ENCODE measurements at places on chromosomes 3 and 15. TPM values are rescaled to one million over a fixed set of nuclear protein-coding genes. Genes with fewer than 3 reads are reported as not detected.

AP3B2 gene
- total RNA-seq, result 1.4 TPM

PRICKLE2 gene
- 45.5 TPM for total RNA-seq

AMOTL2 gene
- total RNA-seq, result 102 TPM

IL17RE gene
- 3.7 TPM for total RNA-seq

RLBP1 gene
- not detected for total RNA-seq

CYP1A2 gene
- total RNA-seq, result 2.8 TPM

FAM3D gene
- total RNA-seq, result not detected

GNAT1 gene
- total RNA-seq, result not detected

ANKRD34C gene
- not detected for total RNA-seq

KCNAB1 gene
- 20.2 TPM for total RNA-seq

FMN1 gene
- 22.1 TPM for total RNA-seq

P2RY13 gene
- 0.67 TPM for total RNA-seq

SCG5 gene
- total RNA-seq, result 10.4 TPM

DNA sequence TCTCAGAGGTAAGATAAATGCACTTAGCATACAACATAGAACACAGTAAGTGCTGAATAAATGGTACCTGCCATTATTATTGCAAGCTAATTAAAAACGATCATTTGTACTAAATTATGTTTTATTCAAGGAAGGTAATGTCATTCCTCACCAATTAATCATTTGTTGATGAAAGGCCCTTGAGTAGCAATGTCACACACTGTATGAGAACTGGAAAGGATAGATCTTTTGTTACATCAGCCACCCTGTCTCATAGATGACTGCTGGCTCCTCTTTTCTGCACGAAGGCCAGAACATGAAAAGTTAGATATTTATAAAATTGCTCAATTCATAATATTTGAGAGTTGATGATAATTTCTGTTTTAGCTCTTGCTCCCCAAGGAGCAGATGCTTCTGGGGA is 415.4 kb downstream of the RBMS3 start:
- no peak for DNase-seq

DNA sequence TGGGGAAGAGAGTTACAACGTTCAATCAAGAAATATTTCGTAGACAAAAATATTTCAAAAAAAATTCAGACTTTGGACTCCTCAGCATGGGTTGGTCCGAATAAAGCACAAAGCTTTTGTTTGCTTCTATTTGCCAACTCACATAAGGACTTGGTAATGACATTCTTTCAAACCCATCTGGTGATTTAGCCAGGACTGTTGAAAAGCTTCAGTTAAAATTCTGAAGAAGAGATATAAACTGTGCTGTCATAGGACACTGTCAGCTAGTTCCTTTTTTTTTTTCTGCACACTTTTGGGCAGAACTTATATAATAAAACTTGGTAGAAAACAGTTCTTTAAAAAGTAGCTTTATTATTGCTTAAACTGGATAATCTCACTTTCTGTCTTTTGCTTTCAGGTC is 660.8 kb upstream of the SGO1 start:
- DNase-seq, result no peak

- no peak for DNase-seq
These were observed 146.8 kb downstream of the ROBO2 start for GRCh38 chr3:77186728-77187127.

DNA sequence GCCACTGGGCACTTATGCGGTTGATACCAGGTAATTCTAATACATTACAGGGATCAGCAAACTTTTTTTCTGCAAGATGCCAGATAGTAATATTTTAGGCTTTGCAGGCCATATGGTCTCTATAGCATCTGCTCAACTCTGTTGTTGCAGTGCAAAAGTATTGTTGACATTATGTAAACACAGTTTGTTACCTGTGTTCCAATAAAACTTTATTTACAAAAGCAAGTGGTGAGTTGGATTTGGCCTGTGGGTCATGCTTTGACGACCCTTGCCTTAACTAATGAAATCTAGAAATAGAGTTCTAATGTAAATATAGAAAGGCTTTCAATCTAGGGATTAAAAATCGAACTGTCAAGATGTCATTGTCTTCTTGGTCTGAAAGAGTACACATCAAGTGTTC is 44.4 kb downstream of the PIK3CA start:
- no peak for DNase-seq

DNA sequence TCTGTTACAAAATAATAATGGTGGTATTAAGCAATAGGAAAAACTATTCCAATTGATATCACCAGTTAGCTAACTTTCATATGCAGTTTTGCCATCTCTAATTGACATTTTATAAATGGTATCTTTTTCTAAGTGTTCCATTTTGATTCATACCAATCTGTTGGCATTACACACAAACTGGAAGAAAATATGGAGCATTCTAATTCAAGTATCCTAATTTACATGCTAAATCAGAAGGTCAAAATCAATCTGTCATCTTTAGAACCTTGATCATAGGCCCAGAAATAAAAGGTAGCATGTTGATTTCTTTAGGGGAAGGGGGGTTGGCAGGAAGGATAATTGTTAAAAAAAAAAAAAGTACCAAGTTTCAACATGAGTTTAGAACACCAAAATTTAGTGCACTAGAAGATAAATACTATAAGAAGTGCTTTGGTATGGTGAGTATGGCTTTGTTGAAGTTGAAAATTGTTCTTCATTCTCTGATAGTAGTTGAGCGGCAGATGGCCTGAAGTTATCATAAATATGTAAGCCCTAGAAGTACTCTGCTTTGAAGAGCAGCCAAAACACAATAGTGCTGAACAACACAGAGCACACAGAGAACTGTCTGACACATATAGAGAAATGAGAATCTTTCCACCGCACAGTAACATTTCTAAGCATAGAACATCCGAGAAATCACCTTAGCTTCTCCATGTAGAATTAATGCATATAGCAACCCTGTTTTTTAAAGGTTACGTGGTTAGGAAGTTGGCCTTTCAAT is 130.1 kb downstream of the TAFA4 start:
- DNase-seq, result no peak

GRCh38 chr3:31274326-31275024 is 258.2 kb upstream of the STT3B start:
- DNase-seq, result no peak

- no peak for DNase-seq
These were observed 43.7 kb upstream of the PGPEP1L start for GRCh38 chr15:99051308-99051707.

- DNase-seq, result no peak
These were observed 1.8 kb downstream of the CX3CR1 start for GRCh38 chr3:39277893-39278615.

DNA sequence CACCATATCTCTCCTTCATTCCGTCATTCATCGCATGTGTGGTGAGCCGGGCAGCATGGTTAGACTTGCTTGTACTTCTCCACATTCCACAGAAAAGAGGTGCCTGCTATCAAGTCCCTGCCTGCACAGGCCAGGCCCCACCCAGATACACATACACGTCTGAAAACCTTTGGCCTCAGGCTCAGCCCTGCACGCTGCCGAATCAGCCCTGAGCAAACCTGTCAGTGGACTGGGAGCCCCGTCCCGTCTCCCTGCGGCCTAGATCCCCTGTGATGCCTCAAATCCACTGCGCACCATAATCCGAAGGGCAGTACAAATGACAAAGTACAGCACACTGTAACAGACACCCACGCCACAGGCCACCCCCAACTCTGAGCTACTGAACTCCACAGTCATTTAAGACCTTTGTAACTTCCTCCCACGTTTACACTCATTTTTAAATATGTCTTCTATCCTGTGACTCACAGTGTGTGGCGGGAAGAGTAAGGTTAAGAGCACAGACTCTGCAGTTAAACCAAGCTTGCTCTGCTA is 67.1 kb downstream of the MB21D2 start:
- no peak for DNase-seq

- no peak for DNase-seq
These were observed 22.4 kb downstream of the LRRK1 start for GRCh38 chr15:100941536-100941935.

- no peak for DNase-seq
These were observed 198.7 kb downstream of the TNIK start for GRCh38 chr3:171261487-171261886.

DNA sequence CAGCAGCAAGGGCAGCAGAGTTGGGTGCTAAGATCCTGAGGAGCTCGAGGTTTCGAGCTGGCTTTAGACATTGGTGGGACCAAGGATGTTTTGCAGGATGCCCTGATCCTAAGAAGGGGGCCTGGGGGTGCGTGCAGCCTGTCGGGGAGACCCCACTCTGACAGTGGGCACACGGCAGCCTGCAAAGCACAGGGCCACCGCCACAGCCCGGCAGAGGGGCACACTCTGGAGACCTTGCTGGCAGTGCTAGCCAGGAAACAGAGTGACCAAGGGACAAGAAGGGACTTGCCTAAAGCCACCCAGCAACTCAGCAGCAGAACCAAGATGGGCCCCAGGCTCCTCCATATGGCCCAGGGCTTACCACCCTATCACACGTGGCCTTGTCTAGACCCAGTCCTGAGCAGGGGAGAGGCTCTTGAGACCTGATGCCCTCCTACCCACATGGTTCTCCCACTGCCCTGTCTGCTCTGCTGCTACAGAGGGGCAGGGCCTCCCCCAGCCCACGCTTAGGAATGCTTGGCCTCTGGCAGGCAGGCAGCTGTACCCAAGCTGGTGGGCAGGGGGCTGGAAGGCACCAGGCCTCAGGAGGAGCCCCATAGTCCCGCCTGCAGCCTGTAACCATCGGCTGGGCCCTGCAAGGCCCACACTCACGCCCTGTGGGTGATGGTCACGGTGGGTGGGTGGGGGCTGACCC is 18.8 kb downstream of the SEC61A1 start:
- no peak for DNase-seq

GRCh38 chr3:23665741-23666140 is 140.0 kb upstream of the UBE2E1 start:
- no peak for DNase-seq

GRCh38 chr15:98257290-98257689 is 296.8 kb downstream of the ARRDC4 start:
- DNase-seq, result no peak

DNA sequence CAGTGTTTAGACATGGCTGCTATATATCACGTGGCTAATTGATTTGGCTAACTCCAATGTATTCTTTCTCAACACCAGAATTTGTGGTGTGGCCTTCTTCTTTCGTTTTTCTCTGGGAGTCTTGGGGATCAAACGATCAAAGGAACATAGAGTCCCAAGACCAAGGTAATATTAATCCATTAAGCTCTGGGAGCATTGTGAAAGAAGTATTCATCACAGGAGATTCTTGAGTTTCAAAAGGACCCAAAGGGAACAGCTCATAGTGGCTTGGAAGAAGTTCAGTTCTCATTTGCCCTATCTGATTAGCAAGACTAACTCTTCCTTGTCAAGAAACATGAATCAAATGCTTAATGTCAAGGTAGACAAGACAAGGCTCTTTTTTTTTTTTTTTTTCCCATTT is 32.9 kb upstream of the TICRR start:
- DNase-seq, result no peak

- DNase-seq, result no peak
These were observed 160.2 kb downstream of the XXYLT1 start for GRCh38 chr3:195110647-195111318.

- DNase-seq, result no peak
These were observed 489.4 kb upstream of the IL12A start for GRCh38 chr3:159499031-159499793.

DNA sequence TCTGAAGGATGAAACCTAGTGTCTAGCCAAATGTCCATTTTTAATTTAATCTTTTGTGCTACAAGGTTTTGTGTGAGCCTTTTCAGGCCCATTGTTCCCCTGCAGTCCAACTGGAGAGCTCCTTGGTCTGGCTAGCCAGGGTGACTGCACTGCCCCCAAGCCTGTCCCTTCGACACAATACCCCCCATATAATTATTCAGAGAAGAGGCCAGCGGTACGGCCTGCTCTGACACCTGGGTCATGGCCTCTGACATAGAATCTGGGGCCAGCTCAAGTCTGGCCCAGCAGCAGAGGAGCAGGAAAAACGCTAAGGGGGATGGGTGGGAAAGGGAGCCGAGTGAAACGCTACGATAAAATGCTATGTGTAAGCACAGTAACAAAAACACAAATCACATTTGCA is 64.2 kb upstream of the PYGO1 start:
- DNase-seq, result no peak

GRCh38 chr3:56688191-56688590 is 5.1 kb upstream of the TASOR start:
- no peak for DNase-seq

DNA sequence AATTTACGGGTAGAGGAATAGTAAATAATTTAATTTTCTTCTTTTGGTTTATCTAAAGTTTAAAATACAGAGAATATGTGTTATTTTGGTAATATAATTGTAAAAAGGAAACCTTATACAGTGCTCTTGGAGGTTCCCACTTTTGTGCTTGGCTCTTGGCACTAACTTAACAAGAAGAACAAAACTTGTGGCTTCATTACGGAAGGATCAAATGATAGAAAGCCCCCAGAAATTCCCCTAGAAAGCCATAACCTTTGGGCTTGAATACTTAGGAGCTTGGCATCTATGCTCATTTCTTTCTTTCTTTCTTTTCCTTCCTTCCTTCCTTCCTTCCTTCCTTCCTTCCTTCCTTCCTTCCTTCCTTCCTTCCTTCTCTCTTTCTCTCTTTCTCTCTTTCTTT is 197.5 kb downstream of the SOX2 start:
- no peak for DNase-seq

GRCh38 chr15:40766906-40767837 is 2.6 kb upstream of the C15orf62 start:
- DNase-seq, result no peak

DNA sequence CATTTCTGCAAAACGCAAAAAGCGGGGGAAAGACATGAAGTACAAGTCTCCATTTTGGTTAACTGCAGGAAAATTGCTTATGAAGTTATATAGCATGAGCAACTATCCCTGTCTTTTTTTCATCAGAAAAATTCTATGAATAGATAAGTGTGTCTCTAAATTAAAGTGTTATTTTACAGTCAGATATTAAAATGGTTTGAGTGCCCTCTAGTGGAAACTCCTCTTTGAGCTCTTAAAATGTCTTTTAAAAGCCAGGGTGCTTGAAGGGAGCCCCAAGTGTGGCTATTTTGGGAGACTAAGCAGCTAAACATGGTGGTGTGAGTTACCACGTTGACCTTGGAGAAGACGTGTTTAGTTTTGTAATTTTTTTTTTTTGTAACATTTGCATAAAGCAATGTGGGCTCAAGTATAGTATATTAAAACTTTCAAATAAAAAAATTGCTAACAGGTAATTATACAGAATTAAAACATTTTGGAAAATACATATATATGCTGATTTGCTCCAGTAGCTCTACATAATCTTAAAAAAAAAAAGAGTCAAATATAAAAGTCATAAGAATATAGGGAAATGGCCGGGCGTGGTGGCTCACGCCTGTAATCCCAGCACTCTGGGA is 77.2 kb downstream of the PPP2R3A start:
- no peak for DNase-seq

DNA sequence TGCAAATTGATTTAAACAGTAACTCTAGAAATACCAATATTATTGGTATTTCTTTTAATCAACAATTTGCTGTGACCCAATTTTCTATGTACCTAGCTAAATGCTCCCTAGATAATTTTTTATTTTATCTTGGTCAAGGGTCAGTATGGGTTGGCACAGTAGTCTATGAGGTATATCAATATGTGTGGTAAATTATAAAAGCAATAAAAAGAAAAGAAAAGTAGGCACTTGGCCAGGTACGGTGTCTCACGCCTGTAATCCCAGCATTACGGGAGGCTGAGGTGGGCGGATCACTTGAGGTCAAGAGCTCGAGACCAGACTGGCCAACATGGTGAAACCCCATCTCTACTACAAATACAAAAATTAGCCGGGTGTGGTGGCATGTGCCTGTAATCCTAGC is 34.0 kb upstream of the STIMATE start:
- DNase-seq, result no peak

- no peak for DNase-seq
These were observed 154.9 kb downstream of the GRM7 start for GRCh38 chr3:7015683-7016440.

All from thyroid gland (tissue), 4 donors.